ENCODE measurements at places on chromosomes 2 and 18. TPM values are rescaled to one million over a fixed set of nuclear protein-coding genes. Genes with fewer than 3 reads are reported as not detected.

Gene FHOD3
- total RNA-seq, result 10.1 TPM

Gene RAMP1
- 4.8 TPM for total RNA-seq

Gene CXCR1
- not detected for total RNA-seq

Gene TCF23
- not detected for total RNA-seq

Gene ASPRV1
- total RNA-seq, result under 0.01 TPM

Gene CRACDL
- total RNA-seq, result not detected
